Right cardiac atrium (tissue), 5 donors: ENCODE measurements at places on chromosomes 13 and 19.

GRCh38 chr13:94800423-94800822, 88.1 kb upstream of the SOX21 start:
- no peak for DNase-seq

DNA sequence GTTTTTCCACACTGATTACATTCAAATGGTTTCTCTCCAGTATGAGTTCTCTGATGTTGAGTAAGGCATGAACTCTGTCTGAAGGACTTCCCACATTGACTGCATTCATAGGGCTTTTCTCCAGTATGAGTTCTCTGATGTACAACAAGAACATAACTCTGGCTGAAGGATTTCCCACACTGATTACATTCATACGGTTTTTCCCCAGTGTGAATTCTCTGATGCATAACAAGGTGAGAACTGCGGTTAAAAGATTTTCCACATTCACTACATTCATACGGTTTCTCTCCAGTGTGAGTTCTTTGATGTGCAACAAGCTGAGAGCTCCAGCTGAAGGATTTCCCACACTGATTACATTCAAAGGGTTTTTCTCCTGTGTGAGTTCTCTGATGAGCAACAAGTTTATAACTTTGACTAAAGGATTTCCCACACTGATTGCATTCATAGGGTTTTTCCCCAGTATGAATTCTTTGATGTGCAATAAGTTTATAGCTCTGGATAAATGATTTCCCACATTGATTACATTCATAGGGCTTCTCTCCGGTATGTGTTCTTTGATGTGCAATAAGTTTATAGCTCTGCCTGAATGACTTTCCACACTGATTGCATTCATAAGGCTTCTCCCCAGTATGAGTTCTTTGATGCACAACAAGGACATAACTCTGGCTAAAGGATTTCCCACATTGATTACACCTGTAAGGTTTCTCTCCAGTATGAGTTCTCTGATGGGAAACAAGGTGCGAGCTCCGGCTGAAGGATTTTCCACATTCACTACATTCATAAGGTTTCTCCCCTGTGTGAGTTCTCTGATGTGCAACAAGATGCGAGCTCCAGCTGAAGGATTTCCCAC, 23.5 kb downstream of the ZNF180 start:
- DNase-seq: no peak

DNA sequence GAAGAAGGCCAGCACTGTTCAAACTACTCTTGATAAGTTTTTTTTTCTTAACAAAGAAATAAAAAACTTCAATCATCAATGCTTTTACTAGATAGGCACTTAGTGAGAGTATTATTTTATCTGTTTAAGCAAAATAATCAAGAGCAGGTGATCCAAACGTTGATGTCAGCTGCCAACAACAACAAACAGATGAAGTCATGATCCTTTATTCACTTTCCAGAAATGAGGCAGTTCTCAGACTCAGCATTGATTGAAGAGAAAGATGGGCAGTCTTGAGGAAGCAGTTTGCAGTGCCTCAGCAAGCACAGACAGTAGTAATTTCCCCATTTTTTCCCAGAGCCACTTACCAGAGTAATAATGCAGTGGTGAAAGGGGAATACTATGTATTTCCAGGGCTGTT, 38.4 kb upstream of the CSNK1A1L start:
- DNase-seq: no peak

DNA sequence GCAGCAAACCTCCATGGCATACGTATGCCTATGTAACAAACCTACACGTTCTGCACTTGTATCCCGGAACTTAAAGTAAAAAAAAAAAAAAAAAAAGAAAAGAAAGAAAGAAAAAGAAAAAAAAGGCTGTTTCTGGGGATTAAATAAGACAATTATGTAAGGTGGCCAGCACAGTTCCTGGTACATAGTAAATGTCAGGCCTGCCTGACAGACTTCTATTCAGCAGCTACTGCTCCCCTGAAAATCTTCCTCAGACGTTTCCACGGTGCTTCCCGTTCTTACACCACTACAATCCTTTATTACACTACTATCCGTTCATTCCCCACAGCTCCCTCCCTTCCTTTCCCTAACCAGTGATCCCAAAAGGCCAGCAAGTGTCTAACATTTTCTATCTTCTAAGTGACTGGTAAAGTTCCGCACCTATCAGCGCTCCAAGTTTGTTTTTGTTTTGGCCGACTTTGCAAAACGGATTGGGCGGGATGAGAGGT, 636 bp upstream of the RB1 start:
- DNase-seq: no peak

DNA sequence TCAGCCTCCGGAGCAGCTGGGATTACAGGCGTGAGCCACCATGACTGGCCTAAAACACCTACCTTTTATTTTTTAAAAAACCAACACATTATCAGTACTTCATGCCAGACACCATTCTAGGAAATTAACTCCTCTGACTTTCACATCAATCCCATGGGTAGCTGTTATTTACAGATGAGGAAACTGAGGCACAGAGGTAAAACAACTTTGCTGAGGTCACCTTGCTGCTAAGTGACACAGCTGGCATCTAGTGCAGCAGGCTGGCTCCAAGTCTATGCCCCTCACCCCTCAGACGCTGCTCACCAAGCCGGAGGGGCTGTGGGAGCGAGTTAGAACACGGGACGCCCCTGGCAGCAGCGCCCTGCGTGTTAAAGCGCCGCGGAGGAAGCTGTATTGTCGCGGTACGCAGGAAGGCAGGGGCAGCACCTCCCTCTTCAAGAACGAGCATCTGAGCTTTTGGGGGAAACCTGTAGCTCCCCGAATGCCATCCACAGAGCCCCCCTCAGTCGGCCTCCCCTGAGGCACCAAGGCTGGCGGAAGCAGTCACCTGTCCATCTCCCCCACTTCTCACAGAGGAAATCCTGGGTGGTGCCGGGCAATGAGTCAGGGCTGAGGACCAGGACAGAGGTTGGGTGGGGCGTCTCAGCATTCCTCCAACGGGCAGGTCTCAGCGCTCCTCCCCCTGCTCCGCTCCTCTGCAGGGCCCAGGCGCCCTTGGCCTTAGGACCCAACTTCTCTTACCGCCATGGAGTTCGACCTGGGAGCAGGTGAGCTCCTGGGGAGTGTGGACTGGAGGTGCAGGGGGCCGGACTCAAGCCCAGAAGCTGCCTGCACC, at the start of gene C19orf33:
C19orf33 (plus strand) TSS at position 735 of the 835 bp plus-strand sequence; CDS start at position 746, 11 bp downstream.
- peak; percentile 40 for DNase-seq
